ENCODE measurements at places on chromosomes 2 and 18. TPM values are rescaled to one million over a fixed set of nuclear protein-coding genes. Genes with fewer than 3 reads are reported as not detected.

DNA sequence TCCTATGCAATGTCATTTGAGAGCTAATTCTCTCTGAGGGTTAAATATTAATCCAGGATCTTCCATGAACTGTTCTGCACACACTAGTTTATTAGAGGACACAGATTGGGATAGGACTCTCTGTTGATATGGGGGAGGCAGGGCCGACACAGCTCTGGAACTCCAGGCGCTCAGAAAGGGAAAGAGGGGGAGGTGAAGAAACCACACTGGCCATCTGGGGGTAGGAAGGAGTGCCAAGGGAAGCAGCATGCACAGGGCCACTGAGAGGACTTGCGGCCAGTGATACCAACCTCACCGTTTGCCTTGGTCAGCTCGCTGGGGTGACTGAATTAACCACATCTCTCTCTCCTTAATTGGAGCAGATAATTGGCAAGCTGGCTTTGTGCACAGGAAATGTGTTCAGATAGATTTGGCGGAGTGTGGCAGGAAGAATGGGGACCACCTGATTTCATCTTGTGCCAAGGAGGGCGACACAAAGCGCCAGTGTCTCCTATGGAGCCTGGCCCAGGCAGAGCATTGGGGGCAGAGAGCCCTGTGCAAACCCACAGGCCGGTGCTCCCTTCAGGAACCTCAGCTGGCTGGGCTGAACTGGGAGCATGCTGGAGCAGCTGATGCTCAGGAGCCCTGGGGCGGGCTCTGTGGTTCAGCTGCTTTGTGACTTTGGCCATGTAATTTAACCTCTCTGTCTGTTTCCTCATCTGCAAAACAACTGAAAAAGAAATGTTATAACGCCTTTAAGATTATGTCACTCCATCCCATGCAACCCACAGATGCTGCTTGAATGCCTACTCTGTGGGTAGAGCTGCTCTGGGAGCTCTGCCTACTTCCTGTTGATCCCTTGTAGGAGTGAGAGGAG is 114.7 kb upstream of the STON1 start:
- no peaks in the 10 kb centered on the region for H3K27me3 ChIP-seq
- peaks cover 31% of the 10 kb centered on the region for H3K4me1 ChIP-seq
- DNase-seq = no peak

DNA sequence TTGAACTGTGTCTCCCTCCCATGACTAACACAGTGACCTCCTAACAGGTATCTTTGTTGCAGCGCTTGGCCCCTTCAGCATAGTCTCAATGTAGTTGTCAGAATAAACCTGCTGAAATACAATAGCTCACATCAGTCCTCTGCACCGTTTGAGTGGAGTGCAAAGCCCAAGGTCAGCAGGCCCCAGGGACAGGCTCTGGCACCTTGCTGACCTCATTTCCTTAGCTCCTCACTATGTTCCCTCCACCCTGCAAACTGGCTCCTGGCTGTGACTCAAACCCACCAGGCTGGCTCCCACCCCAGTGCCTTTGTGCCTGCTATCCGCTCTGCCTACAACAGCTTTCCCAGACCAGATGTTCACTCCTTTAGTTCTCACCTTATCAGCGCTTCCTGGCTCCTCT is 146.7 kb downstream of the LRATD1 start:
- no peak overlapping the region for H3K4me3 ChIP-seq
- no peaks in the 10 kb centered on the region for H3K36me3 ChIP-seq
- H3K27me3 ChIP-seq = no peaks in the 10 kb centered on the region
- no peak for DNase-seq

DNA sequence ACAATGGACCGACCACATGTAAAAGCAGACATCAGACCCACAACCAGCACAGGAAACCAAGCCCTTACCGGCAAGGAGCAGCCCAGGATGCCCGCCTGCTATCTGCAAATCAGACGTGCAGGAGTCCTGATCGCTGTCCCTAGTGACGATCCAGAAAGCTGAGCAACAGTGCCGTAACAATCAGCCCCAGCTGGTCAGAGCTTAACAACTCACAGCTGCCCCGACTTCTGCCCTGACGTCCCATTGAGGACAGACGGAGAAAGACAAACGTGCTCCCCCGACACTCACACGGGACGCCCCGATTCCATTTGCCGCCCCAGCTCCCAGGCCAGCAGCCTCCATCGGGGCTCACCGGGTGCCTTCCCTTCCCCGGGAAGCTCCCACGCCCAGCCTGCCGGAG is 39.8 kb upstream of the PXDN start:
- no peak overlapping the region for H3K27ac ChIP-seq
- no peaks in the 10 kb centered on the region for H3K36me3 ChIP-seq
- no peaks in the 10 kb centered on the region for H3K4me1 ChIP-seq
- DNase-seq = no peak
- peaks cover 3% of the 10 kb centered on the region for H3K27me3 ChIP-seq

GBX2 gene
- total RNA-seq = not detected

- H3K27ac ChIP-seq = no peak overlapping the region
- no peaks in the 10 kb centered on the region for H3K4me1 ChIP-seq
- no peak overlapping the region for H3K4me3 ChIP-seq
- H3K36me3 ChIP-seq = no peaks in the 10 kb centered on the region
- no peaks in the 10 kb centered on the region for H3K27me3 ChIP-seq
- no peak for DNase-seq
Measured at GRCh38 chr2:184859187-184859586, 260.9 kb downstream of the ZNF804A start.

DNA sequence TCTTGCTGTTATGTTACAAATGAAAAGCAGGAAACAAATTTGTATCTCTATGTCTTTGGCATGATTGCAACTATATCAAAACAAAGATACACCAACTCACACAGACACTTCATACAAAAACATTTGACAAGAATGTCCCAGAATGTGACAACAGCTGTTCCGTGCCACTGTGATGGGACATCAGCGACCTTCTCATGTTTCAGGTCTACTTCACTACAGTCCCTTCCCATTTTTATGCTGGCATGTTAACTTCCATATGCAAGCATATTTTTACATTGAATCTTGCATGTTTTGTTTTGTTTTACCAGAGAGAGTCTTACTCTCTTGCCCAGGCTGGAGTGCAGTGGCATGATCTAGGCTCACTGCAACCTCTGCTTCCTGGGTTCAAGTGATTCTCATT is 71.2 kb downstream of the STK25 start:
- no peak for DNase-seq
- H3K27me3 ChIP-seq = peaks cover 9% of the 10 kb centered on the region
- no peak overlapping the region for H3K27ac ChIP-seq

GRCh38 chr18:48445540-48445939 is 36.4 kb upstream of the ZBTB7C start:
- H3K4me1 ChIP-seq = peaks cover 3% of the 10 kb centered on the region
- no peaks in the 10 kb centered on the region for H3K36me3 ChIP-seq
- H3K27me3 ChIP-seq = peaks cover 25% of the 10 kb centered on the region
- H3K4me3 ChIP-seq = no peak overlapping the region
- no peak overlapping the region for H3K27ac ChIP-seq

DNA sequence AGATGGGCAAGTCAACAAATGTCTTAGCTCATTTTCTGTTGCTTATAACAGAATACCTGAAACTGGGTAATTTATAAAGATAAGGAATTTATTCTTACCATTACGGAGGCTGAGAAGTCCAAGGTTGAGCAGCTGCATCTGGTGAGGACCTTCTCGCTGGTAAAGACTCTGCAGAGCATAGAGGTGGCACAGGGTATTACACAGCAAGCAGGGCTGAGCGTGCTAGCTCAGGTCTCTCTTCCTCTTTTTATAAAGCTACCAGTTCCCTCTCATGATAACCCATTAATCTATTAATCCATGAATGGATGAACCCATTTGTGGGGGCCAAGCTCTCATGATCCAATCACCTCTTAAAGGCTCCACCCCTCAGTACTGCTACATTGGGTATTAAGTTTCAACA is 109.1 kb downstream of the CDK15 start:
- no peak overlapping the region for H3K4me3 ChIP-seq
- no peaks in the 10 kb centered on the region for H3K4me1 ChIP-seq
- H3K27me3 ChIP-seq = no peaks in the 10 kb centered on the region
- H3K36me3 ChIP-seq = no peaks in the 10 kb centered on the region
- no peak for DNase-seq
- H3K27ac ChIP-seq = no peak overlapping the region

TOGARAM2 gene
- total RNA-seq = 3.3 TPM

RBKS gene
- 6.4 TPM for total RNA-seq

LYG2 gene
- not detected for total RNA-seq

GRCh38 chr18:59481436-59481835 is 122.4 kb upstream of the LMAN1 start:
- no peak overlapping the region for H3K27ac ChIP-seq
- H3K4me1 ChIP-seq = no peaks in the 10 kb centered on the region
- no peak for DNase-seq
- peaks cover 4% of the 10 kb centered on the region for H3K27me3 ChIP-seq
- no peak overlapping the region for H3K4me3 ChIP-seq
- no peaks in the 10 kb centered on the region for H3K36me3 ChIP-seq

- H3K4me1 ChIP-seq = peaks cover 4% of the 10 kb centered on the region
- H3K36me3 ChIP-seq = peaks cover 24% of the 10 kb centered on the region
- DNase-seq = peak; percentile 59
- no peak overlapping the region for H3K4me3 ChIP-seq
Measured at GRCh38 chr2:3198119-3198518, 179.5 kb downstream of the EIPR1 start.

- no peak overlapping the region for H3K4me3 ChIP-seq
- H3K27me3 ChIP-seq = no peaks in the 10 kb centered on the region
- DNase-seq = peak; percentile 27
- H3K4me1 ChIP-seq = no peaks in the 10 kb centered on the region
- H3K27ac ChIP-seq = no peak overlapping the region
- no peaks in the 10 kb centered on the region for H3K36me3 ChIP-seq
Measured at GRCh38 chr18:48711651-48712486, 173.0 kb downstream of the CTIF start.

DNA sequence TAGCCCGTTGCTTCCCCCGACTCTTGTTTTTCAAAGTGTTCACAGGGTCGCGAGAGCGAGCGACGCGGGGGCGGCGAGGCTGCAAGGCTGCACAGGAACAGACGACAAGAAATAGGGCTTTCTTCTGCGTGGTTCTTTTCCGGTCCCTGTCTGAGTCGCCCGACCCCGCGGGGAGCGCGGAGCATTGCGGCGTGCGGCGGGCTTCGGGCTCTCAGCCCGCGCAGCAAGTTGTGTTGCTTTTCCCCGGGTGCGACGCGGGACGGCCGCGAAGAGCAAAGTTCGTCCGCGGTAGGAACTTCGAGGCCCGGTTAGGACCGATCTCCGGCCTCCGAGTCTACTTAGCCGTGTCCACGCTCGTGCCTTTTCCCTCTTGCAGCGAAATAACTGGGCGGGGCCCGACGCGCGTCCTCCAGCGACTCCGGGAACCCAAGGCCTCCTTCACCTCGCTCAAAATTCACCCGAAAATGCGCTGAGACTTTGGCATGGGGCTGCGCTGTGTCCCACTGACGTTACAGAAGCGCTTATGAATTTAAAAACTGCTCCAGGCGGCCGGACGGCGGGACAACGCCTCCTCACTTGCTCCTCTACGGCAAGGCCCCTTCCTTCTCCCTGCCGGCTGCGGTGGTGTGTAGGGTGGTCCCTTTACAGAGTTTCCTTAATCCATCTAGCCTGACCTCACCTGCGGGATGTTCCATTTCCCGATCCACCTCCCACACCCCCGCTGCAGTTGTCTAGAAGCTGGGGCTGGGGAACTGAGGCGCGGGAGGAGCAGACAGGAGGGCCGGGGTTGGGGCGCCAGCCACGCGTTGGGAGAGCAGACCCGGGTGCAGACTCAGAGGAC is 1.5 kb upstream of the BCL2L11 start:
- H3K4me1 ChIP-seq = peaks cover 57% of the 10 kb centered on the region
- H3K36me3 ChIP-seq = peaks cover 14% of the 10 kb centered on the region
- H3K27ac ChIP-seq = peak overlapping the region; percentile 83
- peak; percentile 62 for DNase-seq
- peak overlapping the region; percentile 90 for H3K4me3 ChIP-seq

DNA sequence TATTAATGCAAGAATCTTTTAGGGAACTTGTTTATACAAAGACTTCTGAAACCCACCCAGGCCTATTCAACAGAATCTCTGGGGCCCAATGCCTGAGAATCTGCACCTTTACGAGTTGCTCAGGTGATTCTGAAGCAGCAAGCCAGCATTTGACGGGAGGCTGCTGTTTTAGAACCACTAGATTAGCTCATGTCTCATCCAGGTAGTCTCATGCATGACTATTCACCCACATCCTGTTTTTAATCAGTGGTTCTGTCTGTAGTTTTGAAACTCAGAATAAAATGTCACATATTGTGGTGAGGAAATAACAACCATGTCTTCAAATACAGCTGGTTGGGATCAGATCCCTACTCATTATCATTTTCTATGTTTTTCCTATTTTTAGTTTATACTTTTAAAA is 39.5 kb downstream of the CYTIP start:
- H3K4me1 ChIP-seq = peaks cover 75% of the 10 kb centered on the region
- peaks cover 55% of the 10 kb centered on the region for H3K36me3 ChIP-seq
- peak overlapping the region; percentile 80 for H3K27ac ChIP-seq
- DNase-seq = peak; percentile 72
- H3K27me3 ChIP-seq = no peaks in the 10 kb centered on the region

FAHD2B gene
- total RNA-seq = 26.2 TPM

DNA sequence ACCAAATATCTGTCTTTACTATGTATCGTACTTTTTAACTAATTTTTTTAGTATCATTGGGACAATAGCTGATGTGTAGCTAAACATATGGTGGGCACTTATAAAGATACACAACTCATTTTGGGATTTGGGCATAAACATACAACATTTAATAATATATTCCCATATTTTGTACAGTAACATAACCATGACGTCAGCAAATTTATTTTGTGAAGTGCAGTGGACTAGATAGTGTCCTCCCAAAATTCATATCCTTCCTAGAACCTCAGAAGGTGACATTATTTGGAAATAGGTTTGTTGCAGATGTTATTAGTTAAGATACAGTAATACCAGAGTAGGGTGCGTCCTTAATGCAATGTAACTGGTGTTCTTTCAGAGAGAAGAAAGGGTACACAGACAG is 356.7 kb downstream of the CDH7 start:
- no peaks in the 10 kb centered on the region for H3K4me1 ChIP-seq
- no peak overlapping the region for H3K27ac ChIP-seq
- no peaks in the 10 kb centered on the region for H3K36me3 ChIP-seq
- H3K27me3 ChIP-seq = no peaks in the 10 kb centered on the region
- DNase-seq = no peak
- H3K4me3 ChIP-seq = no peak overlapping the region

- peaks cover 4% of the 10 kb centered on the region for H3K36me3 ChIP-seq
- H3K27ac ChIP-seq = no peak overlapping the region
- no peak overlapping the region for H3K4me3 ChIP-seq
- no peaks in the 10 kb centered on the region for H3K27me3 ChIP-seq
Measured at GRCh38 chr2:119326938-119327337, 39.7 kb downstream of the C2orf76 start.

DNA sequence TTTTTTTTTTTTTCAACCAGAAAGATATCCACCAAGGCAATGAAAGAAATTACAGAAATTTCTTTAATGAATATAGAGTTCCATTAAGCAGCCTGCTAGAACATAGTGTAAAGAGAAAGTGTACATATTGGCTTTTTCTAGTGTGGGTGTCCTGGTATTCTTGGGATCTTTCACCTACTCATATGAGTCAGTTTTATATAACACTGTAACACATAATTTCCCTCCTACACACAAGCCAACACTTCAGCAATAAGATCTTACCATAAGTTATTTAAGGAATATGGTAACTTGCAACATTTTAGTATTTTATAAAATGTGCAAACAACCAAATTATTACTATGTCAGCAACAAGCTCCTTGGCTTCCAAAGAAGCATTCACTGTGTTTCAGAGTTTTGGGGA is 59.9 kb downstream of the ZRANB3 start:
- H3K36me3 ChIP-seq = peaks cover 2% of the 10 kb centered on the region
- no peak overlapping the region for H3K4me3 ChIP-seq
- peaks cover 2% of the 10 kb centered on the region for H3K4me1 ChIP-seq

GRCh38 chr2:138919120-138919747 is 139.0 kb upstream of the NXPH2 start:
- no peak overlapping the region for H3K27ac ChIP-seq
- DNase-seq = no peak
- H3K27me3 ChIP-seq = no peaks in the 10 kb centered on the region
- no peak overlapping the region for H3K4me3 ChIP-seq
- H3K36me3 ChIP-seq = no peaks in the 10 kb centered on the region

PTH2R gene
- 0.14 TPM for total RNA-seq

Measured in activated CD4-positive, alpha-beta T cell treated with anti-CD3 and anti-CD28 coated beads for 36 hours (primary cell).